Sciatic nerve (tissue), 2 donors: ENCODE measurements at places on chromosomes 2 and 18.

GRCh38 chr2:224650815-224651439 lies 65.2 kb downstream of the CCDC195 start:
- DNase-seq = no peak

DNA sequence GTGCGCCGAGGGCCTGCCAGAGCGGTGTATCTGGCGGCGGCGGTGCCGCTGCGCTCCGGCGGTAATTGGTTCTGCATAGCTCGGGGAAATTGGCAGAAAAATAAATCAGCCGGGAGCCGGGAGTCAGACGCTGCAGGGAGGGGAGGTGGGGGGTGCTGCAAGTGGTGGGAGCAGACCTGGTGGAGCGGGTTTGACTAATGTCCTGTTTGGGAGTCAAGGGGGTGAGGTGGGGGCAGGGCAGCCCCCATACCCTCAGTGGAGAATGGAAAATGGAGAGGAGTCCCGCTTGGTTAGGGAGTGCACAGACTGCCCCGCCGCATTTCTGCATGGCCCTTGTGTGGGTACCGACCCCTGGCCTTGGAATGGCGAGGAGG lies 107.3 kb downstream of the DYSF start:
- DNase-seq = no peak

GRCh38 chr2:125224830-125225229 lies 1199.7 kb downstream of the CNTNAP5 start:
- no peak for DNase-seq

DNA sequence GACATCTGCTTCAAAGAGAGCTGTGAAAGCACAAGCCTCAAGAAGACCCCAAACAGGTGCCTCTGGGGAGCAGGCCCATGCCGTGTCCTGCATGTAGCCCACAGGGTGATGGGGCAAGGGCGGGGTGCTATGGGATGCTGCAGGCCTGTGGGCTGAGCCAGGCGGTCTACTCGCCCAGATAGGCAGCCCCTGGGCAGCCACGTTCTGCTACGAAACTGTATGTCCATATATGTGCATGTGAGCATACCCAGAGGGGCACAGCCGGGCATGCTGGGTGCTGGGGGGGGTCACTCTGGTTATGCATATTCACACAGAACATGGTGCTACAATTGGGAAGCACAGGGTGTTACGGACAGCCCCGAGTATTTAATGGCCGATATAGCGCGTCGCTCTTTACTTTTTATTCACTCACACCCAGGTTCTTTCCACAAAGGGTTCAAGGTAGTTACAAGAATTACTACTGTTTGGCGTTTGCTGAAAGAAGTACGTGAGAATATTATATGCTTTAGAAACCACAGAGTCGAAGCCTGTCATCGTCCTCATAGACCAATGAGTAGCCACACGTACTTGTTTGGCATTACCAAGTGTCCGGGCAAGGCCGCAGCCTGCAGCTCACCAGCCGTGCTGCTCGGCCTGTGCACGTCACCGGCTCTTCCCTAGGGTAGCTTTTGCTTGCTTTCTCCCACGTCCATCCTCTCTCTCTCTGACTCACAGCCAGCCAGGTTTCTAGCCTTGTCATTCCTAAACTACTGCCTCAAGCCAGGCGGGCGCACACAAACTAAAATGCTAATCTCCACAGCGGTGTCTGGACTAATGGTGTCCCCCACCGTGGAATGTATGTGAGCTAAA lies 14.4 kb downstream of the MTERF4 start:
- DNase-seq = no peak

- no peak for DNase-seq
Observed at GRCh38 chr2:33494877-33495641, 18.6 kb downstream of the RASGRP3 start.

DNA sequence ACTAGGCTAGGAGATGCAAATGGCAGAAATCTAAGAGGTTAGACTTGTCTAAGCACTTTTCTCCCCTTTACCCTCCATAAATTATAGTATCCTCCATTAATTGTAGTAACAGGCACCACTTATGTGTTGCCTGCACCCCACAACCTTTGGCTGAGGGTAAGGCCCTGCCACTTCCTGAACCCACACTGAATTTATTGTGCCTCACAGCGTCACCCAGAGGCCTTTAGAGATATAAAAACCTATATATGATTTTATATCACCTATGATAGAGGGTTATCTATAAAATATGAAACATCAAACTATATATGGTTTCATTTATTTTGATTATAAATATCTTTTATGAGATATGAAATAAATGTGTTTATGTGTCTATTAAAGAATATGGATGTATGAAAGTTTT lies 2.6 kb downstream of the UGT1A9 start:
- no peak for DNase-seq

GRCh38 chr2:137255990-137256389 lies 490.6 kb downstream of the THSD7B start:
- no peak for DNase-seq

GRCh38 chr2:164060031-164060430 lies 324.2 kb upstream of the FIGN start:
- DNase-seq = no peak

DNA sequence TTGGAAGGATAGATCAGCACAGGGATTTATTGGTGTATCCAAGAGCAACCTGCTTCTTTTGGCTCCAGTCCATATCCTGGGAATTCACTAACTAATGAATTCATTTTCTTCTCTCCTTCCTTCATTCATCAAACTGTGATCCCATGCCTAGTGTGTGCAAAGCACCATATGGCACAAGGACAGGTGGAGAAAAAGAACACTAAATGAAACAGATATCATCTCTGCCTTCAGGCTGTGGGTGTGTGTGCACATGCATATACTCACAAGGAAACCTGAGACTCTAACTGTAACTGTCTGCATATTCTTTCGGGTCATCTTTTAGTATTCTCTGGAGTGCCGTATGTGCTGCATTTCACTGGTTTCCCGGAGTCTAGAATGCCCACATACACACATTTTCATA lies 20.2 kb downstream of the TNP1 start:
- no peak for DNase-seq

DNA sequence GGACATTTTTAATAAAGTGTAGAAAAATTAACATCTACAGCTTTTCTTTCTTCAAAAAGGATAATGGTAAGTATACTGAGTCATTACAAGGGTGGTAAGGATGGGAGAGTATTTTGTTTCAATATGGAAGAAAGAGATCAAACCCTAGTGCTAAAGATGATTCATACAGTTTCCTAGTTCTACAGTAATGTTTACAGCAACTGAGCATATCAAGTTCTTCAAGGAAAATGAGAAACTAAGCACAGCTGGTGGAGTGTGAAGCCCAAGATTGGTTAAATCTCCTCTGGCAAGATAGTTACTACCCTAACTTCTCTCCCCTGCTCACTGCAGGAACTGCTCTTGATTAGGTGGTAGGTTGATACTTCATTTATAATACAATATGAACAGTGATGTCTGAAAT lies 467.5 kb downstream of the XIRP2 start:
- DNase-seq = no peak

DNA sequence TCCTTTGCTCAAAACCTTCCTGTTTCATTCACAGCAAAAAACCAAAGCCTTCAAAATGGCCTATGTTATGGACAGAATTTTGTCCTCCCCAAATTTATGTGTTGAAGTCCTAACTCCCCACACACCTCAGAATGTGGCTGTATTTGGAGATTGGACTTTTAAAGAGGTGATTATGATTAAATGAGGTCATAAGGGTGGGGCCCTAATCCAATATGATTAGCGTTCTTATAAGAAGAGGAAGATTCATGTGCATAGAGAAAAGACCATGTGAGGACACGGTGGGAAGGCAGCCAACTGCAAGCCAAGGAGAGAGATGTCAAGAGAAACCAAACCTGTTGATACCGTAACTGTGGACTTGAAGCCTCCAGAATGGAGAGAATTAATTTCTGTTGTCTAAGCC lies 4.6 kb upstream of the ZNF638 start:
- DNase-seq = no peak

- DNase-seq = no peak
Observed at GRCh38 chr2:17646081-17646554, 105.6 kb downstream of the VSNL1 start.

GRCh38 chr18:5475267-5475666 lies 68.5 kb downstream of the EPB41L3 start:
- no peak for DNase-seq

GRCh38 chr18:57050310-57050949 lies 96.5 kb upstream of the BOD1L2 start:
- no peak for DNase-seq
